ENCODE measurements at places on chromosomes 7 and 10. TPM values are rescaled to one million over a fixed set of nuclear protein-coding genes. Genes with fewer than 3 reads are reported as not detected.

FBXL13 gene
- polyA plus RNA-seq, result 0.20 TPM

TEX36 gene
- polyA plus RNA-seq, result 0.11 TPM

LRRD1 gene
- 0.06 TPM for polyA plus RNA-seq

LRRC17 gene
- 2.4 TPM for polyA plus RNA-seq

GRCh38 chr7:2661602-2662272 is 26.3 kb upstream of the AMZ1 start:
- no peak for DNase-seq

GRCh38 chr7:149310113-149310836 is 48.3 kb downstream of the ZNF783 start:
- peak; percentile 22 for DNase-seq

- DNase-seq, result no peak
Observed at GRCh38 chr7:135098391-135098790, 49.5 kb upstream of the TMEM140 start.

DNA sequence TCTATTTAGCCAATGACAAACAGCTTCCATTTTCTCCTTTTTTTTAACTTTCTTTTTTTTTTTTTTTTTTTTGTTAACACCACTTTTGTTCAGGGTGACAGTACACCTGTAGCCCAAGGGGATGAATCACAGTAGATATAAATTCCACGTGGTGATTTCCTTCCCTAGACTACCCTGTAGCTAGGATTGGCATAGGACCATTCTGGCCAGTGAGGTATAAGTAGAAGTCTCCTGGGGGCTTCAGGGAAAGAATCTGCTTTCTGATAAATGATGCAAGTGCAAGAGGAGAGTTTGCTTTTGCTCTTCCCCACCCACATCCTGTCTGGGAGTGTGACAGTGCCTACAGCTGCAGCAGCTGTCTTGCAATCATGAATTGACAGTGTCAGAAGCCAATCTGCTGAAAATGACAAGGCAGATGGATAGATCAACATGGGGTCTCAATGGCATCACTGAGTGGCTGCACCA is 63.2 kb upstream of the TOMM7 start:
- no peak for DNase-seq

DNA sequence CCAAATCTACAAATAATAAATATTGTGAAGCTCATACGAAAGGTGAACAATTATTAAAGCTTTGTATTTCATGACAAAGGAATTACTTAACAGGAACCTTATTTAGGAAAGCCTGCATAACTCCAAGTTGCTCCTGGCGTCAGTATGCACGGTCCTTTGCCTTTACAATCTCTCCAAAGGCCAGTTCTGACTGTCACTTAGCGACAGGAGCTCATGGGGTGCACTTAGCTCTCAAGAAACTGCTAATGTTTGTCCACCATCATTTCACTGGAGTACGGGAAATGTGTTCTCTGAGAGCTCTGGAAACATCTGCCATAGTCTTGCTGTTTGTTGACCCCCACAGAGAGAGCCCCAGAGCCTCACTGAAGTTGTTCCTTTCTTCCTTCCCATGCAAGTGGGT is 781.5 kb upstream of the POM121L12 start:
- DNase-seq, result no peak

All from BJ (cell line).